ENCODE measurements at places on chromosomes 2 and 18.
A peak's percentile ranks its signal among the peaks of the same experiment; 100 is the strongest.

GRCh38 chr2:182713601-182714000 is 2.5 kb upstream of the DNAJC10 start:
- DNase-seq, result no peak

DNA sequence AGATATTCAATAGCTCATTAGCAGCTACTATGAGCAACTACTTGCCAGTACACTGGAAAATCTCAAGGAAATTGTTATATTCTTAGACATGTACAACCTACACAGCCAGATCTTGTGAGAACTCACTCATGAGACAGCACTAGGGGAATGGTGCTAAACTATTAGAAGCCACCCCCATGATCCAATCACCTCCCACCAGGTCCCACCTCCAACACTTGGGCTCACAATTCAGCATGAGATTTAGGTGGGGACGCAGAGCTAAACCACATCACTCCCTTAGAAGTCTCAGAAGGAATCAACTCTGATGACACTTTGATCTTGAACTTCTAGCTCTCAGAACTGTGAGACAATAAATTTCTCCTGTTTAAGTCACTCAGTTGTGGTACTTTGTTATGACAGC is 418.3 kb upstream of the SPHKAP start:
- DNase-seq, result no peak

- DNase-seq, result no peak
Measured at GRCh38 chr2:78127424-78127823, 605.2 kb upstream of the LRRTM4 start.

DNA sequence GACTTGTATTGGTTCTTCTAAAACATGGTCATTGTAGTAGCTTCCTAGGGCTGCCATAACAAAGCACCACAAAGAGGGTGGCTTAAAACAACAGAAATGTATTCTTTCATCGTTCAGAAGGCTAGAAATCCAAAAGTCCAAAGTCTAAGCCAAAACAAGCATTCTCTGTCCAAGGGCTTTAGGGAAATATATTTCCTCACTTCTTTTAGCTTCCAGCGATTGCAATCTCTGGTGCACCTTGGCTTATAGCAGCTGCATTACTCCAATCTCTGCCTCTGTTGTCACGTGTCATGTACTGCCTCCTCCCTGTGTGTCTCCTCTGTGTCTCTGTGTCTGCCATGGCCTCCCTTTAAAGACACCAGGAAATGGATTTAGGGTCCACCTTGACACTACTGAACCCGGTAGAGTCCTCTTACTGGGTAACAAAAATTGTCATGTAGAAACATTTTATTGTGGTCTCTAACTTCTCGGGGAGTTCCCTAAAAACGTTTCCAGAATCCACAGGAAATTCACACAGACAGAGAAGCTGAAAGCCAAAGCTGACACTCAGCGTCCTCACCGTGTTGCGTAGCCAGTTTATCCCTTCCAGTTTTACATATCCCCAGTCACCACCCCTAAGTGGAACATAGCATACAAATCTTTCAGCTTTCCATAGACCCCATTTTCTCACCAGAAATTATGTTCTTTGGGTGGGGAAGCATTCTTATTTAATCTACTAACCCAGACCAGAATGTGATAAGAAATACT is 20.7 kb upstream of the TTN start:
- no peak for DNase-seq

- DNase-seq, result no peak
Measured at GRCh38 chr18:69588301-69588700, 187.6 kb downstream of the DOK6 start.

- no peak for DNase-seq
Measured at GRCh38 chr2:38148501-38148900, 72.5 kb upstream of the CYP1B1 start.

GRCh38 chr18:10371165-10371564 is 83.3 kb upstream of the APCDD1 start:
- DNase-seq, result no peak

- DNase-seq, result no peak
Measured at GRCh38 chr18:55334875-55335274, 253.1 kb downstream of the TCF4 start.

GRCh38 chr2:199484927-199485326 is 27.2 kb upstream of the SATB2 start:
- no peak for DNase-seq

DNA sequence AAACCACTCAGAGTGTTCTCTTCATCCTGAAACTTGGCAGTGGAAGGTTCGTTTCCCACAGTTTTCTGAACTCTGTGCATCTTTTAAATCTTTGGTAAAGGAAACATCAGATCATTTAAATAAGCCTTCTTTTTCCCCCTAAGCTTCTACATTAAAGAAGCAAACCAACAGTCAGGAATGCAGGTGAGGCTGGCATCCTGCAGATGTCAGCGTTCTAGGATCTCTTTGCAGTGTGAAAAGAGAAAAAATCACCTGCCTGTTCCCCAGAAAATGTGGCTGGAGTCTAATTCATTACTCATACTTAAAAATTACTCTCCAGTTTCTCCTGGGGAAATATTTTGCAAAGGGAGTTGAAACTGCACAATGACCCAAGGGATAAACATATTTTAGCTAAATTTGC is 64.5 kb upstream of the ZCCHC2 start:
- DNase-seq, result no peak

- DNase-seq, result peak; percentile 21
Measured at GRCh38 chr2:37149626-37150322, 7.0 kb downstream of the EIF2AK2 start.

- no peak for DNase-seq
Measured at GRCh38 chr18:69999656-70000055, 52.0 kb upstream of the CD226 start.

DNA sequence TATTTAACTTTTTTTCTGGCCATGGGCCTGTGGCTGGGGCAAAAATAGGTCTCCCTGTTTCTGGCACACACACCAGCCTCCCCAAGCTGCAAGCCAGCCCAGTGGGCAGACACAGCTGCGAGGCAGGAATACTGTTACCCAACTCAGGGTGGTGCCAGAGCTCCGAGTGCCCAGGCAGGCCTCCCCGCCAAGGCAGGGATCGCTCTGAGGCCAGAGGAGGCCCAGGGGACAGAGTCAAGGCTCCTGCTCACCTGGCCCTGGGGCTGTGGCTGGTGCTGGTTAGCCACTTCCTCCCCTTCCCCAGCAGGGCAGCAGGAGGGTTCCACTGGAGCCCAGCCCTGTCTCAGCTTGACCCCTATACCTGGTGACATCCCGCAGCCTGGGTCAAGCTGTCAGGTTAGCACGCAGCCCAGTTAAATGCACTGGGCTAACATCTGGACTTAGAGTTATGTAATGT is 67.1 kb upstream of the EPAS1 start:
- no peak for DNase-seq

- peak; percentile 61 for DNase-seq
Measured at GRCh38 chr2:7427293-7428060, 510.3 kb downstream of the RNF144A start.

- no peak for DNase-seq
Measured at GRCh38 chr2:190350371-190350770, 7.0 kb downstream of the INPP1 start.

GRCh38 chr2:116435648-116436047 is 1378.8 kb upstream of the DDX18 start:
- no peak for DNase-seq

GRCh38 chr2:73291093-73291460 is 2.3 kb downstream of the EGR4 start:
- DNase-seq, result peak; percentile 36

GRCh38 chr2:44751754-44752479 is 189.6 kb upstream of the SIX3 start:
- DNase-seq, result no peak

Measured in CD4-positive, alpha-beta T cell treated with Interleukin-6 at 100 ng/mL for 8 hours (primary cell).